LoVo (cell line): ENCODE measurements at places on chromosomes 4 and X.

DNA sequence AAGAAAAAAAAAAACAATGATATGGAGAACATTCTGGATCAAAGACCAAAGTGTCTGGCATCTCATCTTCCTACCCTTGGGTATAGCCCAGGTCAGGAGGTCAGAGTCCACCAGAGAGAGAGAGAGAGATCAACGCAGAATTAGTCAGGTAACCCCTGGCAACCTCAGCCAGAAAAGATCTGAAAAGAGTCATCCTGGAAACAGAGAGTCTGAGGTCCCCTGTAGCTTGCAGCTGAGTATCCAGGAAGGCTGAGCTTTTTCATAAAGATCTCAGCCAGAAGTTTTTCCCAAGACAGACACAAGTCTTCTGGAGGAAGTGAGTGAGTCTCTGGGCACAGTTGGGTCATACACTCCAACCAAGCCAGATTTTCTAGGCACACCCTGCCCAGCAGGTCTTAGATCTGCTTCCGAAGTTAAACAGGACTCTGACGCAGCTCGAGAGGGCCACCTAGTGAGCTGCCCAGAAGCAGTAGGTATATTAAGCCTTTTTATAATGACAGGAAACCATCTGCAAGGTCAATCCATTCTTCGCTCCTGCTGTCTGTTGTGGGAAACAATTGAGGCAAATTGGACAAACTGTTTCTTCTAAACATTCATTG lies 35.7 kb downstream of the ACE2 start:
- DNase-seq: peak; percentile 67

- no peak for DNase-seq
Observed at GRCh38 chrX:38221391-38221929, 789 bp upstream of the SRPX start.

DNA sequence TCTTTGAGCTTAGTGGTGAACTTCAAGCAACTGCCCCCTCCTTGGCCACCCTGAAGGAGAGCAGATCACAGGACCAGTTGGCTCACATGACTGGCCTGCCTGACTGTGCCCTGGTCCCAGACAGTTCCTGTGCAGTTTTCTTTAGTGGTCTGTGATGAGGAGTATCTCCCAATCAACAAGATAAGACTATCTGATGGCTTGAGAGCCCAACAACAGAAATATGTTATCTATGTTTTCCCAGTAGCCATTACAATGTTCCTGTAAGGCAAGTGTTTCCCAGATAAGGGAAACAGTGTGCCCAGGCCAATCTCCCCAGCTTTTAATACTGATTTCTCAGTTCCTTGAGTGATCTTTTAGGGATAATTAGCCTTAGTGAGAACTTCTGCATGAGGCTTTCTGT lies 14.2 kb upstream of the TIMM8A start:
- DNase-seq: no peak

- no peak for DNase-seq
Observed at GRCh38 chr4:103754844-103755243, 35.1 kb upstream of the TACR3 start.

DNA sequence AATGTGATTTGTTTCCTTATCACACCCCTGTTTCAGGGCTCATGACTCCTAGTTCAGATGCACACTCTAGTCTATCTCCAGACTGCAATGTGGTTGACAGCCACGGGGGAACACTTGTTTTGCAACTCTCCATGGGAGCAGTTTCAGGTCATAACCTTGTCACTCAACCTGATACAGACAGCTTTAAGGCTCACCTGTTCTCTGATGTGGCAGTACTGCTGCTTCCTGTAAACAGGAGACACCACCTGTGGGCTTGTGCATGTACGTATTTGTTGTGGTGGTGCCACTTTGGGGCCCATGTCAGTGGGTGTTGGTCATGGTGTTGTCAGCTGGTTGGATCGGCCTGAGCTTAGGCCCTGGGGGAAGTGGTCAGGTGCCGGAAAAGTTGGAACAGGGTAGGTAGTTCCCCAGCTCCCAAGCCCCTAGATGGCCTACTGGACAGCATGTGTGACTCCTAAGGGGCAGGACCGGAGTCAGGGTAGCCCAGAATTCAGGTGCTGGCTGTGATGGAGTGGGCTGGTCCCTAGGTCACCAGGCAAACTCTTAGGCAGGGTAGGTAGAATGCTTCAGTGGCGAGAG lies 46.2 kb downstream of the FAM9B start:
- no peak for DNase-seq

DNA sequence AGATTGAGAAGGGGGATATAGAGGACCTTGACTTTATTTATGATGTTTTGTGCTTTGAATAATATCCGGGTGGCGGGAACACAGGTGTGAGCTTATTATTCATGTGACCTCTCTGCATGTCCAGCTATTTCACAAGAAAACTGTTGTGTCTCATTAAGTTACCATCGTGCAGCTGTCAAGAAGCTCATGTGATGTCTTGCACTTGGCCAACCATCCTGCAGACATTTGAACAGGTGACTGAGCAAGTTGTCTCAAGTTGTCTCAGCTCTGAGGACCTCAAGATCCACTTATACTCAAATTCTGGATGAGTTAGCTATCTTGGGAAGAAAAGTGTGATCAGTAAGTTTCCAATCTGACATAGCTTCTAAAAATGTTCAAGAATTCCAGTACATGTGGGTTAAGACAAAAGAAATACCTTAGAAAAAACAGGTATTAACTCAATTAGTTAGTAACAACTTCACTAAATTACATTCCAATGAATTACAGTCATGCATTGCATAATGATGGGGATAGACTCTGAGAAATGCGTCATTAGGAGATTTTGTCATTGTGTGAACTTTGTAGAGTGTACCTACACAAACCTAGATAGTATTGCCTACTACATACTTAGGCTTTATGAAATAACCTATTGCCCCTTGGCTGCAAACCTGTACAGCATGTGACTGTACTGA lies 462.2 kb downstream of the INPP4B start:
- DNase-seq: no peak

DNA sequence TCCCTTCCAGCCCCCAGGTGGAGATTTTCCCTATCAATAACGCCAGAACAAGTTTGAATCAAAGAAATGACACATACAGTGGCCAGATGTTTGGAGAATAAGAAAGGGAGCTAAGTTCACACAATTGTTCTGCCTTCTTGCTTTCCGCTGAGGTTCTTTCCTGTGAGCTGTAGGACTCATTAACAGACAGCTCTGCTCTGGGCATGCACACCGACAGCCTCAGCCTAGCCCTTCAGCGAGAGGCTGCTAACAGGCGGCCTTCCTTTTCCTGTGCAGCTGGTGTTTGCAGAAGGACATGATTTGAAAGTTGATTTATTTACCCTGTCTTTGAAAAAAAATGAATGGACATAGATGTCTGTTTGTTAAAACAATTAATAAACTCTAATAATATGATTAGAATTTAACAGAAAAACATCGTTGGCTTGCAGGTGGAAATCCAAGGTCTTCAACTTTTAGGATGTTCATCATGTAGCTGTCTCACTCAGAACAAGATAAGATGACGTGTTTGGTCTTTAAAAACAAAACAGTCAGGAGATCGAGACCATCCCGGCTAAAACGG lies 183.3 kb downstream of the KDR start:
- no peak for DNase-seq

- no peak for DNase-seq
Observed at GRCh38 chrX:39848900-39849299, 248.9 kb downstream of the BCOR start.

- peak; percentile 24 for DNase-seq
Observed at GRCh38 chr4:24594887-24595286, 10.5 kb upstream of the DHX15 start.

DNA sequence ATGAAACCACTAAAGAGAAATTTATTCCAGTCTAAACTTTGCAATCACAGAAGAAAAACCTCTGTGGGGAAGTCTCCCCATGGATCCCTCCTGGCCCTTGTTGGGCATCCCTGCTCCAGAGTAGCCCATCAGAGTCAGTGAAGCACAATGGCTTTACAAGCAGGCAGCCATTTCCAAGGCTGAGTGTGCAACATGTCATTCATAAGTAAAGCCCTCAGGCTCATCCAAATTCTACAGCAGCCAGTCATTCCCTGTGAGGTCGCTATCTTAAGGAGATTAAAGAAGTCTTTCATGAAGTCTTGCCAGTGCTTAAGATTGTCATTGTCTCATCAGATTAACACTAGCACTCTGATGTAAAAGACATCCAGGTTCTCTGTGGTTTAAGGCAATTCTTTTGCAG lies 17.0 kb upstream of the MAPK10 start:
- no peak for DNase-seq

GRCh38 chr4:151716324-151716723 lies 44.5 kb downstream of the GATB start:
- no peak for DNase-seq
